HT-29 (cell line): ENCODE measurements at places on chromosomes 4 and X. TPM values are rescaled to one million over a fixed set of nuclear protein-coding genes. Genes with fewer than 3 reads are reported as not detected.

The CENPVL3 gene
- total RNA-seq = not detected in 2 replicates

The AGTR2 gene
- total RNA-seq = not detected in 2 replicates

The TCEAL3 gene
- 0.31 and 0.71 TPM in 2 replicates for total RNA-seq

The MAGIX gene
- total RNA-seq = 12.6 and 13.6 TPM in 2 replicates

The SPATA4 gene
- not detected in 2 replicates for total RNA-seq

The ARX gene
- not detected in 2 replicates for total RNA-seq

GRCh38 chr4:26912069-26912468 lies 51.4 kb downstream of the STIM2 start:
- no peak for DNase-seq

DNA sequence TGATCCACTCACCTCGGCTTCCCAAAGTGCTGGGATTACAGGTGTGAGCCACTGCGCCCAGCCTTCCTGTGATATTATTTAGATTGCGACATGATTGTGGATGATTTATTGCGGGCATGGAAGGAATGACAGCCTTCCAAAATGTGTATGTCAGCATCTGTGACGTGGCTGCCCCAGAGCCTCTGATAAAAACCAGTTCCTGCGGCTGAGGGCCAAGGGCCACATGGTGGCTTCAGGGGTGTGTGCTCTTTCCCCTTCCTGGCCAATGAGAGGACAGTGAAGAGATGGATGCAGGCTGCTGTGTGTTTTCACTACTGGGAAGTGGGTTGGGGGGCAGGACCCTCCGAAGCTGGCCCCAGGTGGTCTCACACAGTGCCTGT lies 57.4 kb upstream of the HGFAC start:
- no peak for DNase-seq

DNA sequence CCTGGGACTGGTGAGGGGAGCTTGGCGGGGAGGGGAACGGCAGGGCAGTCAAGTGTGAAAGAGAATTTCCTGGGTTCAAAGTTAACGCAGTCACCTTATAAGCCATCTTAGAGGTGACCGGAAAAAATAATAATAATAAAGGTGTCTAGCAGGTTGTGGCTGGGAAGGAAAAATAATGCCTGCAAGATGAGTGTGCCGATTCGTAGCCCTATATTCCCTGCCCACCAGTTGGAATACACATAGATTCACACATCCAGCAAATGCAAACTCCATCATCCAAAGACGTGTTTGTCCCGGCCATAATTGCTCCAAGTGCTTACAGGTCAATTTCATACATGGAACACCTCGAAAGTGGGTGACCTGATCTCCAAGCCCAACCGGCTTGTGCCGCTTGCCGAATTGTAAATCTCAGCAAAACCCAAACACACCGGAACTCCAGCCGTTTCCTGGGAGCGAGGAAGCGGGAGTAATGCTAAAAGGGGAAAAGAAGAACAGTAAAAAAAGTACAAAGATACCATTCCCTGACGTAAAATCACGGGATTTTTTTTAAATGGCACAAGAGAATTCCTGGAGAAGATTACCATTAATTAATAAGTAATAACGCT lies 1.3 kb upstream of the FAT1 start:
- DNase-seq = peak; percentile 72

GRCh38 chr4:87309625-87310024 lies 13.1 kb downstream of the HSD17B13 start:
- no peak for DNase-seq

DNA sequence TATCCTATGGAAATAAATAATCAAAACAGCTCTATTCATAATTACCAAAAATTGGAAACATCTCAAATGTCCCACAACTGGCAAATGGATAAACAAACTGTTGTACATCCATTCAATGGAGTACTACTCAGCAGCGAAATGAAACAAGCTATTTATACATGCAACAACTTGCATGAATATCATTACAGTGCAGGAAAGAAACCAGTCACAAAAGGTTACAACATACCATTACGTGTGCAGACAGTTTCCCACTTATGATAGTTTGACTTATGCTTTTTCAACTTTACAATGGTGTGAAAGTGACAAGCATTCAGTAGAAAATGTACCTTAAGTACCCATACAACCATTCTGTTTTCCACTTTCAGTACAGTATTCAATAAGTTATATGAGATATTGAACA lies 82.3 kb downstream of the NEK1 start:
- no peak for DNase-seq

DNA sequence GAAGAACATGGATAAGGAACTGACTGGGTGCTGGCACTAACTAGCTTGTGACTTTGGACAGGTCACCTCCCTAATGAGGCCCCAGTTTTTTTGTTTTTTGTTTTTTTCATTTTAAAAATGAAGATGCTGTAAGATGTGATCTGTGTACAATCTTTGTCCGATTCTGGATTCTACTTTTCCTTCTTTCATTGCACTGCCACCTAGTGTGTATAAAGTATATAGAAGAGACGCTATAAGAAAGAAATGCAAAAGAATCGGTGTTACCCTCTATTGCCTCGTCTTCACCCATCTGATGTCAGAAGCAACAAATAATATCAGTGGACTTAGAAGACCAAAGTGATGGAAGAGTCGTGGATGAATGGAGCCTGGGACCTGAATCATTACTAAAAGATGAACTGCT lies 58.6 kb upstream of the P2RY10 start:
- peak; percentile 31 for DNase-seq

DNA sequence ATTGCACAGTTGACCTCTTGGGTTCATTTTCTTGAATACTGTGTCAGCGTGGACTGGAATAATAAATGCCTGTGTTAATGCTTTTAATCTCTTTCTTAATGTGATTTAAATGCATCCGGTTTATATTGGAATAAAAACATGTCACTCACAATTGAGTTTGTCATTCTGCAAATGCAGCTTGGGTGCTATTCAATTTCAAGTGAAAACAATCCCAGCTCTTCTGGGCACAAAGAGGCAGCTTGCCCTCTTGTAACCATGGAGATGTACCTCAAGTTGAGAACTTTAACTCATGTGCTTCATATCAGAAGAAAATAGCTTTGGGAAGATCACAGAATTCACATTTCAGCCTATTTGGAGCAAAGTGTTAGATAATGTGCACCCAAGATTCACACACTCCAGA lies 355.7 kb upstream of the GNPDA2 start:
- DNase-seq = no peak
